ENCODE measurements at places on chromosomes 2 and 18.

GRCh38 chr2:173785813-173786212 lies 179.4 kb downstream of the SP3 start:
- DNase-seq = no peak

- no peak for DNase-seq
These were observed 35.4 kb downstream of the PROC start for GRCh38 chr2:127453392-127454171.

DNA sequence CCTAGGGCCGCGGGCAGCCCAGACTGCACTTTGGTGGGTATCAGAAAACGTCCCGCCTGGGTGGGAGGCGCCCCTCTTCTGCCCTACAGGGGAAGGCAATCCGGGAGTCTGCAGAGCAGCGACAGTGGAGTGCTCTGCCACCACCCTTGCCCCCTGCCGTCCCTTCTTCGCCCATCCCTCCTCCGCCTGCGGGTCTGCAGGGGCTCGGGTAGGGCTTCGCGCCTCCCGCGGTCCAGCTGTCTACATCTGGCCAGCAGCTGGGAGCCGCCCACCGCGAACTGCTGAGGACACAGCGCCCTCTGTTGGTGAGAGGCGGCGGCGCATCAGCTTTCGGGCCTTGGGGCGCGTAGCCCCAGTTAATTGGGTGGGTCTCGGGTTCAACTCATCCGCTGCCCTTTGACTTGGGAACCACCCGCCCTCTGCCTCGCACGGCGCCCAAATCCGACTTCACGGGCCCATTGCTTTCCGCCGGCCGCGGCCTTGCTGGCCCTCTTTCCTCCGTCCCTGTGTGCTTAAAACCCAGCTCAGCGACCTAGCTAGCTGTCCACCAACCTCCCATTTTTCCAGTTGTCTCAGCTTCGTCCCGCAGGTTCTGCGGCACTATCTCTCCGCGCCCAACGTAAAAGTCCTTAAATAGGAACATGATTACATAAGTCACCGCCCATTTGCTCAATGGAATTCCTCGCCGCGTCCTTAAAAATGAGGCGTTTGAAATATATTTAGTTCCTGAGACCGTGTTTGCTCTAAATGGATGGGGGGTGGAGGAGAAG lies 17.6 kb downstream of the WNT10A start:
- DNase-seq = peak; percentile 67

DNA sequence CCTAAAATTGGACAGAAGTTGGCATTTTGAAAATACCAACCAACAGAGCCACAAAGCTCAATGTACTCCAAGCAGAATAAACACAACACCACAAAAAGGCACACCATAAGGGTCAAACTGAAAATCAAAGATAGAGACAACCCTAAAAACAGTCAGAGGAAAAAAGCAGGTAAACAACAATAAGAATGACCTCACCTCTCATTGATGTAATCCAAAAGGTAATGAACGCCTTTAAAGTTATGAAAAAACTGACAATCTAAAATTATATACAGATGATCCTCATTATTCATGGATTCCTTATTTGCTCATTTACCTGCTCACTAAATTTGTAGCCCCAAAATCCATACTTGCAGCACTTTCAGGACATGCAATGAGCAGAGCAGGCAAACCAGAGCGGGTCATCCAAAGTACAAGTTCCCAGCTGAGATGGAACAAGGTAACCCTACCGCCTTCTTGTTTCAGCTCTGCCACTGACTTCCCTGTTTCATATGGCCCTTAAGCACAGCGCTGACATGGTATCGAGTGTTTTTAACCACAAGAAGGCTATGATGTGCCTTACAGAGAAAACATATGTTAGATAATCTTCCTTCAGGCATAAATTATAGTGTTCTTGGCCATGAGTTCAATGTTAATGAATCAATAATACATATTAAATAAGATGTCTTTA lies 17.0 kb downstream of the RTN4 start:
- no peak for DNase-seq

DNA sequence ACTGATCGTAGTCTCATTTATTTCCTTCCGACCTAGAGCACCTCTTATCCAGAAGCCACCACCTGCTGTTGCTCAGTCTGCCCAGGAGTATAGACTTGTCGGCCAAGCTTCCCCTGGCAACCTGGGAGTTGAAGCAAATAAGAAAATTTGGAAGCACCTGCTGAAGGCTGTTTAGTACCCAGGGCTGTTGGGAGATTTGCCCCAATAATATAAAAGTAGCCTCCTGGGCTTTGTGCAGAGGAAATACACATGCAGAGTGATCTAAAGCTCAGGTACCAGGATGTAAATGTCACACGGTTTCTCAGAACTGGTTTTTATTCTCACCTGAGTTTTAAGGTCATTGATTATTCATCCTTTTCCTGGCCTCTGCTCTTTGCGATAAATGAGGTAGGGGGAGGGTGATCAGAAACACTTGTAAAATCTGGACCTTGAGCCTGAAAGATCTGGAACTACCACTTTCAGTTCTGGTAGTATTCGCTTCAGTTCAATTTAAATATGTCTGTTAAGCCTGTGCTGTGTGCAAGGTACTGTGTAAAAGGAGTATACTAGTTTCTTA lies 789 bp upstream of the COX7A2L start:
- no peak for DNase-seq

GRCh38 chr2:151302404-151302803 lies 12.9 kb upstream of the NMI start:
- no peak for DNase-seq

GRCh38 chr2:134917888-134918525 lies 615 bp upstream of the CCNT2 start:
- peak; percentile 80 for DNase-seq

- DNase-seq = peak; percentile 49
These were observed 58.0 kb upstream of the EML6 start for GRCh38 chr2:54665436-54665856.

- DNase-seq = no peak
These were observed 31.7 kb upstream of the CYBRD1 start for GRCh38 chr2:171490577-171490976.

GRCh38 chr2:85975581-85975980 lies 86.8 kb upstream of the ST3GAL5 start:
- no peak for DNase-seq

DNA sequence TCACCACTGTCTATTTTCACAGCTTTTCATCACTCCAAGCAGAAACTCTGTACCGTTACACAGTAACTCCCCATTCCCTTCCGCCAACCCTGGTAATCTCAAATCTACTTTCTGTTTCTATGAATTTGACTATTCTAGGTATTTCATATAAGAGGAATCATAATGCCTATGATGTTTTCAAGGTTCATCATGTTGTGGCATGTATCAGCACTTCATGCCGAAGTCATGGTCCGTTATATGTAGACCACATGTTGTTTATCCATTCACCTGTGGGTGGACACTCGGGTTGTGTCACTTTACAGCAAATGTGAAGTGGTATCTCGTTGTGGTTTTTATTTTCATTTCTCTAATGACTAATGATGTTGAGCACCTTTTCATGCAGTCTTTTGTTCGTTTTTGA lies 21.6 kb downstream of the CPSF3 start:
- no peak for DNase-seq

DNA sequence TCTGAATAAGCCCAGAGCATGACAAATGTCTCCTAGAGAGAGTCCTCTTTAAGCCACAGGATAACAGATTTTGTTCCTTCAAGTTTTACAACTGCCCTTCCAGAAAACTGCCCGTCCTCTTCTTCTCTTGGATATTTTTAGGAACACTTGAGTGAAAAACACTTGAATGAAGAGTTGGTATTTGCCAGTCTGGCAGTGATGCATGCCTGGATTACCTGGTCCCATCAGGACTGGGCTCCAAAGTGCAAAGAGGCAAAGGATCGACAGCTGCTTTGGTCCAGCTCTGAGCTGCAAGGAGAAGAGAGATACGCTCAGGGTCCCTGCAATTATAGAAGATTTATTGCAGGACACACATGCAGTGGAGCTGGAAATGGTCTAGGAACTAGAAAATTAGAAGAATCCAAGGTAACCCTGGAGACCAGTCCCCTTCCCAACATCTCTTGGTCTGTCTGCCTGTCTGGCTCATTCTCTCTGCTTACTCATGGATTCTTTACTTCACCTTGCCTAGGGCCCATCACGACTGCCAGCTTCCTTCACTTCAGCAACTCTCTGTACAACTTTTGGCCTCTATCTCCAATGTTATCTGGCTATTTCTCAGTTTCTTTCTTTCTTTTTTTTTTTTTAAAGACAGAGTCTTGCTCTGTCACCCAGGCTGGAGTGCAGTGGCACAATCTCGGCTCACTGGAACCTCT lies 112.1 kb upstream of the SIX2 start:
- DNase-seq = no peak

- no peak for DNase-seq
These were observed 585.2 kb downstream of the CPS1 start for GRCh38 chr2:211141646-211142045.

GRCh38 chr2:111178730-111179405 lies 58.2 kb downstream of the BCL2L11 start:
- DNase-seq = no peak

DNA sequence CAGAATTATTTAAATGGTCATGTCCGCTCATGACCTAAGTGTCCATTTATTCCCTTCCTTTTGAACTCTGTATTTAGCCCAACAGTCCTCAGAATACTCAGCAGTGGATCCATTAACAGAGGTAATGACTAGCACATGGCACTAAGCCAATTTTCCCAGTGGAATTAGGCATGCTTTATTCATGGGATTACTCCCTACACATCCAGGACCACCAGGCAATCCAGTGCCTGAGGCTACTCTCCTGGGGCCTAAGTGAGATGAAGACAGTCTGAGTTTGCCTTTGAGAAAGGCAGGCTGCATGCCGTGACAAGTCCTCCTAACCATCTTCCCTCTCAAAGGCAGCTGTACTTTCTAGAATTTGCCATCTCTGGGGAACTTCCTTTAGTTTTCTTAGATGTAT lies 128.6 kb downstream of the SPOPL start:
- no peak for DNase-seq

DNA sequence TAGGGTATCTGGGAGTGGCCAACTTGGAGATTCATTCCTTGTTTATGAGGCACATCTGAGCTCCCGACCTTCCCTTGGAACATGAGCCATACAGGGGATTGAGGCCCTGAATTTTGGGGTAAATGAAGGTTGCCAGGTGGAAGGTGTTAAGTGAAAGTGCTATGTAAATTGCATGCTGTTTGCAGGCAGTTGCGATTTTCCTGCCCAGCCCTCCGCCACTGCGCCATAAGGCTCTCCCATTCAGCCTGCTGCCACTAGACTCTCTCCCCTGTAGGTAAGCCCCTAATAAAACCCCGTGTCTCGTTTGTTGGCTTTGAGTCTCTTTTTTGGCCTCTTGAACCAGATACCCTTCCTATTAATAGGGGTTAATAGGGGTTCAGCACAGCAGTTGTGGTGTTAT lies 33.8 kb downstream of the PCARE start:
- no peak for DNase-seq

GRCh38 chr2:8036366-8036765 lies 645.5 kb upstream of the ID2 start:
- no peak for DNase-seq

DNA sequence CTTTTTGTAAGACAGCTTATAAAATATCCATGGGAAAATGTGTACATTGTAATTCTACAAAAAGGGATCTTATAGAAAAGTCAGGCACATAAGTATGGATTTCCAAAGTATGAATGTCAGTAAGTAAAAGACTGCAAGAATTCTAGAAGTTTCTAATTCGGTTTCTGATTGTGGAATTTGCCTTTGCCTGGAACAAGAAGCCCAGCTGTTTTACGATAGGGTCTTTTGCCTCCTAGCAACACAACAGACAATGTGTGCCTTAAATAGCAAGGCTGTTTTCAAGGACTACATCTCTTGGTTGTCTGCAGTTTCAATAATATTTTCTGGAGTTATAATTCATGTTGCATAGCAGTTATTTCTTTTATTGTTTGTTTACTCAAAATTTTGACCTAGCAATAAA lies 312.9 kb downstream of the MTX2 start:
- DNase-seq = no peak

DNA sequence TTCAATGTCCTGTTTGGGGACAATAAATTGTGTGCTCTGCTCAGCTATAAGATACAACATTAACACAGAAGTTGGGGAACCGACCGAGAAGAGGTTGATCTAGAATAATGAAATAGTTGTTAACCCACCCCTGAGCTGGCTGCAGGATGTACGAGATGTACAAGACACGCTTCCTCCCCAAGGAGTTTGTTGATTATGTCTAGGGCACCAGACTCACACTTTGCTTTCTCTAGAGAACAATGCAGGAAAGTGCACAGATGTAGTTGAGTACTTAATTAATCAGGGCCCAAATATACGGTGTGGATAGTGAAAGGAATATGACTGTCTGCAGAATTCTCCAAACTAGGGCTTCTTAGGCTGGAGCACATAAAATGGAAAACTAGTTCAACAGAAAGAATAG lies 415.2 kb upstream of the TNP1 start:
- no peak for DNase-seq

DNA sequence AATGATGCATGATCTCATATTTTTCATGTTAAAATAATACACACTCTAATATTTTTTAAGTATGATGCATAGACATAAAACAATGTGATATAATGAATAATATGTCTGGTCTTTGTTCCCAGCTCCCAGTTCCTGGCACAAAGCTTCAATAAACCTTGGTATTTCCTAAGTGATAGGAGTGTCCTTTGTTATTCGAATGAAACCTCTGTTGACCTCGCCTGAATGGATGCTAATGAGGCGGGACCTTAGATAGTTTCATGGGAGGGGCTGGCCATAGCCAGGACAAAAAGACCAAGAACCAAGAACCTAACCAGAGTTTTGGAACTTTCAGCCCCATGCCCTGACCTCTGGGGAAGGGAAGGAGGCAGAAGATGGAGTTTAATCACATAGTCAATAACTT lies 257.7 kb upstream of the COPS8 start:
- DNase-seq = no peak

DNA sequence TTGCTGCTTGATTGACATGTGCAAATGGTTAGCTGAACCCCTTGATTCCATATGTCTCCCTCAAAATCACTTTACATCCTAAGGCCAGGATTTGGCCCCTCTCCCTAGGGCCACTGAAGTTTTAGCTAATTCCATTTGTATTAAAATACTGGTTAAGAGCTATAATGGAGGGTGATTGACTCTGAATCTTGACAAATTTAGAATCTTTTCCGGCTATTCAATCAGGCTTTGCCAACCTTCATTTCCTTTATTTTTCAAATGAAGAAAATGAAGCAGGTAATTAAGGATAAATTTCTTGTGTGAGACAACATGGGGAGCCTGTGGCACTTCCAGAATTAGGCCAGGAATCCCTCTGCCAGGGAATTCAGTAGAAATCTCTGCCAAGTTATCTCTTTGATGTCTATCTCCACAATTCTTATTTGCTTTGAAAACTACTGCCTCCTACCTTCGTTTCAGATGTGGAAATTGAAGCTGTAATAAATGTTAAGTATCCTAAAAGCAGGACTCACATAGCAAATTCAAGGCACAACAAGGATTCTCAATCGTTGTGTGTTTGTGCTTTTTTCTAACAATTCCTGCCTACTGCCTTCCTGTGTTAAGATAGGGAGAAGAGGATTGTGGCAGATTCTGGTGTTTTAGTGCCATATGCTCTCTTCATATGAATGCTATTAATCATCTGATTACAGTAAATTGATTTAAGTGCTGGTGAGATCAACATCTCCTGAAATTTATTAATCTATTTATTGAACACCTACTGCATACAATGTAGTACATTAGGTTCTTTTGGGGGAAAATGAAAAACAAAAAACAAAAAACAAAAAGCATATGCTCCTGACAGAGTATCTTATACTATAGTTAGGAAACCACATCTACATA lies 47.8 kb upstream of the MAP4K3 start:
- DNase-seq = no peak

Data from neuronal stem cell (in vitro differentiated cells).